Stimulated activated CD4-positive, alpha-beta T cell treated with anti-CD3 and anti-CD28 coated beads, Interleukin-1b, Interleukin-23, amount 100 ng/mL, for 1 hour (primary cell): ENCODE measurements at places on chromosomes 3 and 15.

DNA sequence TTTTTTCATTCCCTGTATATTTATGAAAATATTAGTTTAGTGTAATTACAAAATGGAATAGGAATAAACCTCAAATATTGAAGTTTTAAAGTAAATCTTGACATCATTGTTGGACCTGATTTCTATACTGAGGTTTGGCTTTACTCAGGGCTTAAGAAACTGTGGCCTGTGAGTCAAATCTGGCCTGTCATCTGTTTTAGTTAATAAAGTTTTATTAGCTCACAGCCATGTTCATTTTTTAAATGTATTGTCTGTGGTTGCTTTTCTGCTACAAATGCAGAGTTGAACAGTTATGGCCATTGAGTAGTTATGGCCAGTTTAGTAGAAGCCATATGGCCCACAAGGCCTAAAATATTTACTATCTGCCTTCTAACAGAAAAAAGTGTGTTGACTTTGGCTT lies 80.7 kb downstream of the DIPK2A start:
- no peak for DNase-seq

DNA sequence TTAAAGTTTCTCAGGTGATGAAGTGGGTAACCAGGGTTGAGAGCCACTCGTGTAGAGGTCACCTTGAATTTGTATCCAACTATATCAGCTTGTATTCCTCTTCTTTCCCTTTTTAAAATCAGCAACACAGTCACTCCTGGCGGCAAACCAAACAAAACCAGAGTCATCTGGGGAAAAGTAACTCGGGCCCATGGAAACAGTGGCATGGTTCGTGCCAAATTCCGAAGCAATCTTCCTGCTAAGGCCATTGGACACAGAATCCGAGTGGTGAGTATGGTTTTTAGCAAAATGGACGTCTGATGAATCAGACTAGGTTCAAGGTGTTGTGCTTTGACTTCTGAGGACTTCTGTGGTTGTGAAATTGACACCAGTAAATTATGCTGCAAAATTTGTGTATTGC lies 3.9 kb downstream of the RPL35A start:
- no peak for DNase-seq

DNA sequence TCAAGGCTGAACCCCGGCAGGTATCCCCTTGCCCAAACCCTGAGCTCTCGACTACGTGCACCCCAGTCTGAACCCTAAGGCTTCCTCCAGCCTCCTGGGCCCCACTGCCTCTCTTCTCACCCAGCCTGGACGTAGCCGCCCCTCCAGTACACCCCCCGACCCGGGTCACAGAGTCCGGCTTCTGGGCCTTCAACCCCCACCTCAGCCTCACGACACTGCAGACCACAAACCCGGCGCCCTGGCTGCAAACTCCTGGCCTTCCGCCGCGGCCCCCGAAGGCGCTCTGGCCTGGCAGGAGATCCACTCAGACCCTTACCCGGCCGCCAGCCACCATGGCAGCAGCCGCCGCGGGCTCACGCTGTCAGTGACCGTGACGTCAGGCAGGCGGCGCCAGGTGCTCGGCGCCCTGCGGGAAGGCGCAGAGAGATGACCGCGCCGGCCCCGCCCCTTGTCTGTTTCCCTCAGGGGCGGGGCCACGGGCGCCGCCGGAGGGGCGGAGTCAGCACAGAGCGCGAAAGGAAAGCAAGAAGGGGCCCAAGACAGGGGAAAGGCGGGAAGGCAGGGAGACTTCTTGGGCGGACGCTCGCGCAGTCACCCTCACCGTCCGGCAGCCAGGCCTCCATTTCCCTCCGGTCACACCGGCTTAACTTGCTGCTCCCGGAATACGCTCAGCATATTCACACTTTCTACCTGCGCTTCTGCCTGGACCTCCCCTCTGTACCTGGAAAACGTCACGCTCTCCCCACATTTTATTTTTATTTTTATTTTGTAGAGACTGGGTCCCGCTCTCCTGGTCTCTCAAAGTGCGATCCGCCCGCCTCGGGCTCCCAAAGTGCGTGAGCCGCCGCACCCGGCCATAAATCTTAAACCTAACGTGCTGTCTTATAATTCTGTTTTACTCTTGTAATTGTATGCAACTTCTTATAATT lies at the start of gene RMDN3:
Gene RMDN3, minus strand, starts transcription at position 372 of the 929 bp plus-strand sequence. CDS start 471 bp downstream, outside the sequence.
- DNase-seq = peak; percentile 80

GRCh38 chr15:89958107-89958805 lies 42.9 kb upstream of the ZNF710 start:
- no peak for DNase-seq

- no peak for DNase-seq
These were observed 437.3 kb upstream of the BCHE start for GRCh38 chr3:166274351-166275023.

GRCh38 chr3:146894406-146894805 lies 289.3 kb upstream of the PLSCR5 start:
- DNase-seq = no peak

DNA sequence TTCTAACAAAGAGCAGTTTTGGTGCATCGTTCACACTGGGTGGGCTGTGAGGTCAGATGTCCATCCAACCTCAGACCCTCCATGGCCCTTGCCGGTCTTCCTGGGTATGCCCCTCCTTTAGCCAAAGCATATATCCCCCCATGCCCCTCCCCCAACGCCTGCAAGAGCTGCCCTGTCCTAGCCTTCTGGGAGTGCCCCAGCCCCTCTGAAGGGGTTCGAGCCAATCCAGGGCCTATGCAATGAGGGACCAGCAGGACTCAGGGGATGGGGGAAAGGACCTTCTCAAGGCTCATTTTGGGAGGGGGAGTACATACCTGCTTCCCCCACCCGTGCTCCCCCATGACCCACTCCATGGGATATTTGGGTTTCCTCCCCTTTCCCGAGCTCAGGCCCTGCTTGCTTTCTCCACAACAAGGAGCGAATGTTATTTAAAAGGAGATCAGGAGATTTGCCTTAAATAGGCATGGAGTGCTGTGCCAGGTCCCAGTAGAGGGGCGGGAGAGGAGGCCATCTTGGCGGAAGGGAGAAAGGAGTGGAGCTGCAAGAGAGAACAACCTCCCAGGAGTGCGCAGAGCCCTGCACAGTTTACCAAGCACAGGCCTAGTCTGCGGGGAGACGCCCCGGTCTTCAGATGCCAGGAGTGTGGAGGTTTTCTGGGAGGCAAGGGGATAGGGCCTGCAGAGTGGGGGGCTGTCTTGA lies 18.2 kb downstream of the PIF1 start:
- DNase-seq = no peak

DNA sequence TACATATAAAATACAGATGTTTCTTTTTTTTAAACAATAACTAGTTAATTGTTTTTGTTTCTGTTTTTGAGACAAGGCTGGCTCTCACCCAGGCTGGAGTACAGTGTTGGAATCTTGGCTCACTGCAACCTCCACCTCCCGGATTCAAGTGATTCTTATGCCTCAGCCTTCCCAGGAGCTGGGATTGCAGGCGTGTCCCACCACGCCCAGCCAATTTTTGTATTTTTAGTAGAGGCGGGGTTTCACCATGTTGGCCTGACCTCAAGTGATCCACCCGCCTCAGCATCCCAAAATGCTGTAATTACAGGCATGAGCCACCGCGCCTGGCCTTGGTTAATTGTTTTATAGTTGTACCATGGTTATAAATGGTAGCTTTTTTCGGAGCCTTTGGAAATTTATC lies 72.3 kb downstream of the PIAS1 start:
- no peak for DNase-seq

DNA sequence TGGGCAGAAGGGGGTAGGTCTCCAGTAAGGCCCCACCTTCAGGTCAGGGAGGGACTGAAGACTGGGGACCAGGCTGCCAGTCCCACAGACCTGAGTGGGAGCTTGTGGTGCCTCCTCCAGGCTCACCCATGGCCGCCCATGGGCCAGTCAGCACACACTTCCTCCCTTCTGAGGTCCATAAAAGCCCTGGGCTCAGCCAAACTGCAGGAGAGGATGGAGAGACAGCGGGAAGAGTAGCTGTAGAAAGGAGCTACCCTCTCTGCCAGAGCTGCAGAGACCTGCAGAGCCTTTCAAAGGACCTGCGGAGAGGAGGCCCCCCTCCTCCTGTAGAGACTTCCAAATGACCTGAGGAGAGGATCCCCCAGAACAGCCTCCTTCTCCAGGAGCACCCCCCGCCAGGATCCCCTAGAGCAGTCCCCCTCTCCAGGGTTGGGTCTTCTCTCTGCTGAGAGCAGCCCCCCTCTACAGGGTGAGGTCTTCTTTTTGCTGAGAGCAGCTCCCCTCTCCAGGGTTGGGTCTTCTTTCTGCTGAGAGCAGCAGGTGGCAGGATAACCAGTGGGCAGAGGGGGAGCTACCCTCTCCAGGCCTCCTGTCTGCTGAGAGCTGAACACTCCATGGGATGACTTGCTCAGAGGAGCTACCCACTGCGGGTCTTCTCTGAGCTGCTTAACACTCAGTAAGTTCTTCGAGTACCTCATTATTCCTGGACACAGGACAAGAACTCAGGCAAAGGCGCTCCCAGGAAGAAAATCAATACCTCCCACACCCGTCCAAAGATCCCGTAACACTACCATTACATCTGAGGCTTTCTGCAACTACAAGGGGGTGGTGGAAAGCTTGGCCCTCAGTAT lies 5.0 kb upstream of the SKIC8 start:
- no peak for DNase-seq

- DNase-seq = no peak
These were observed 17.2 kb downstream of the EPHB3 start for GRCh38 chr3:184578822-184579221.

GRCh38 chr15:53133255-53133850 lies 343.2 kb upstream of the ONECUT1 start:
- no peak for DNase-seq

DNA sequence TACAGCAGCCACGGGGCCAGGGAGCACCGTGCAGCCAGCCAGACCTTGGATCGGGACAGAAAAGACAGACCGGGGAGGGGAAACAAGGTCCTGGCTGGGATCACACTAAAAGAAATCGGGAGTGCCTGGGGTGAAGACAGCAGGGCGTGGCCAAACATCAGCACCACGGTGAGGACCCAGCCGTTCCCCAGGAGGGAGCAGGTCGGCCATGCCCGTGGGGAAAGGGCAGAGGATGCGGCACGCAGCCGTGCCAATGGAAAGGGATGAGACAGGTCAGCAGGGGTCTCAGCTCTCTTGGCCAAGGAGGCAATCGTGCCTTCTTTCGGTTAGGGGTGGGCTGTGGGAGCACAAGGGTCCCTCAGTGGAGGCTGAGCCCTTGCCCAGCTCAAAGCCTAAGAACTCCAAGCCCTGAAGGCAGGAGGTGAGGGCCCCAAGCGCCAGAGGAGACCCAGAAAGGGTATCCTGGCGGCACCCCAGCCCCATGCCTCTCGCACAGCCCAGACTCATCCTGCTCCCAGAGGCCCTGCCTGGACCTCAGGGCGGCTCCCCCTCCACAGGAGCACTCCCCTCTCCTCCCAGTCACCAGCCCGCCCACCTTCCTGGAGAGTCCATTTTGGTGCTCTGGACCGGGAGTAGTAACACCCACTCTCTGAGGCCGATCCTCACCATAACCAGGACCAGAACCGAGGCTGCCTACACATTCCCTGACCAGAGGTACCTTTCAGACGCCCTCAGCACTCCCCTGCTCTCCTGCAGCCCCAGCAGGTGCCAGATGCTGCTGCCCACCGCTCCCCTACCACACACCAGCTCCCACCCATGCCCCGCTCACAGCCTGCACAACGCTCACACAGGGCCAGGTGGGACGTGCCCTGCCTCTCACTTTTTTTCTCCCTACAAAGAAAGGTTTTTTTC lies 23.2 kb upstream of the OCA2 start:
- DNase-seq = no peak

DNA sequence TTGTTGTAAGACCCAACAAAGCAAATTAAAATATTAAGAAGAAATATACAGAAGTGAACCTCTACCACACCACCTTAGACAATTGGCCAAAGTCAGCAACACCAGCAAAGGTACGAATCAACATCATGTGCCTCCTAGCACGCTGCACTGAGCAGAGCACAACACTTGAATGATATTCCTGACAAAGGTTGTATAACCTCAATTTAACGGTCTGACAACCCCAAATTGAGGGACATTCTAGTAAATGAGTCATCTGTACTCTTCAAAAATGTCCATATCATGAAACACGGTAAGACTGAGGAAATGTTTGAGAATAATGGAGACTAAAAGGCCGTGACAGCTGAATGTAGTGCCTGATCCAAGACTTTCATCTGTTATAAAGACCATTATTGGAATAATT lies 41.3 kb upstream of the TNFSF10 start:
- no peak for DNase-seq

DNA sequence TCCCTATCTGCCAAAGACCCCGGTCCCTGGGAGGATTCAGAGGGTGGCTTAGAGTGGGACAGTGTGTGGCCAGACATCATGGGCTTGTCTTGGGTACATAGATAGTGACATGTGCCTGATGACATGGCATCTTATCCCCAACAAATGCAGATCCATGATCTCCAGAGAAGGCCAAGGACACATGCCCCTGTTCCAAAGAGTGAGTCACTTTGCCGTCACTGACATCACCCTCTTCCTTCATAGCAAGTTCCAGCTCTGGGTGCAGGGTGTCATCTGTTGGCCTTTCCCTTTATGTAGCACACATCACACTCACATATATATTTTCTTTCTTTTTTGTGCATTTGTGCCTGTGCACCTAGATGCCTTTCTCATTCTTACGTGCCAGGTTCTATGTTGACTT lies 350.5 kb downstream of the LRTM1 start:
- no peak for DNase-seq

DNA sequence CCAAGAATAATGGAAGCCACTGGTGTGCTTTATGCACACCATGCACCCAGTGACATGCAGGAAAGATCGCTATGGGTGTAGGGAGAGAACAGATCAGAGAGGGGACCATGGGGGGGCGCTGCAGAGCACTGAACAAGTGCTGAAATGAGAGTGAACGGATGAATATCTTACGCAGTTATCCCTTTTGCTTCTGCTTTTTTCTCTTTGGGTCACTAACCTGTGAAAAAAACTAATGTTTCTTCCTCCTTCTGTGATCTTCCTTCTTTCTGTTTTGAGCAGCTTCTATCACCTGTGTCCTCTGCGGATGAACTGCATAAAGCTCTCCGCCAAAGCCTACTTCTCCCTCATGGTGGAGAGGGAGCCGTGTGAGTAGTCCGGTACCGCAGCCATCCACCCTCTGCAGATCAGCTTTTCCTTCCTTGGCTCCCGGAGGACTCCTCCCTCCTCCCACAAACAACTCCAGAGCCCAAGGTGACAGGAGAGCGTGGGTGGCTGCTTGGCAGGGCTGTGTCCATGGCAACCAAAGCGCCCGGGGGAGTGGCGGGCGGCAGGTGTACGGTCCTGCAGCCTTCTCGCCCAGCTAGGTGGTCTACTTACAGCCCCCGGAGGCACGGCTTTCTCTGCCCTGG lies 106.2 kb downstream of the DGKG start:
- no peak for DNase-seq

GRCh38 chr3:114770874-114771273 lies 376.2 kb downstream of the ZBTB20 start:
- DNase-seq = no peak

- no peak for DNase-seq
These were observed 1.1 kb upstream of the INTS14 start for GRCh38 chr15:65611888-65612615.

GRCh38 chr15:70195587-70196305 lies 98.0 kb upstream of the TLE3 start:
- DNase-seq = no peak

DNA sequence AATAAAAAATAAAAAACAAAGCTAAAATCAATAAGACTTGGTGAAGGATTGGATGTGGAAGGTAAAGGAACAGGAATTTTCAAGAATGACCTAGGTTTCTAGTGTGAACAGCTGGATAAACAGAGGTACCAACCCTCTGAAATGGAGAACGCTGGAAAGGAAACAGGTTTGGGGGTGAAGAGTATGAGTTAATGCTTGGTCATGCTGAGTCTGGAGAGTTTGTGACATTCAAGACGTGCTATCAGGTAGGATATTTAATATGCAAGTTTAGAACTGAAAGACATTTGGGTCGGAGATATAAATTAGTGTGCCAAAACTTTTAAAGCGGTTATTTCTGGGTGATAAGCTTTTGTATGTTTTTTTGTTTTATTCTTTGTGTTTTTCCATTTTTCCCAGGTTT lies 11.4 kb upstream of the KLHL6 start:
- no peak for DNase-seq
